ENCODE measurements at places on chromosomes 11 and 22.

- no peaks in the 10 kb centered on the region for H3K4me1 ChIP-seq
- no peak for DNase-seq
- H3K36me3 ChIP-seq: no peaks in the 10 kb centered on the region
- H3K4me3 ChIP-seq: no peak overlapping the region
- H3K27ac ChIP-seq: no peak overlapping the region
Observed at GRCh38 chr11:91295591-91295990, 929.0 kb upstream of the FAT3 start.

DNA sequence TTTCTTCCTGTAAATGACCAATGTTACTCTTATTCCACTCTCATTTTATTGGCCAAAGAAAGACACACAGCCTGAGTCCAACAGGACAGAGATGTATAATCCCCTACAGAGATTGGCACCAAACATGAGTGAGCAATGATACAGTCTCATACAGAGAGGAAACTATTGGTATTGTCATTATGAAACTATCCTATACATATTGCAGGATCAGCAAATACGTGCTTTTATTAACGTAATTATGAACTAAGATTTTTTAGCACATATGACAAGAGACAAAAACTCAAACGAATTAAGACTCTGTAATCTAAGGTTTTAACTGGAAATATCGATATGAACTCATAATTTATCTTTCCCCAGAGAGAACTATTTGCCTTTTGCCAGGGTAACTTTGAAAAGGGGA lies 99.3 kb upstream of the LDLRAD3 start:
- no peaks in the 10 kb centered on the region for H3K36me3 ChIP-seq
- no peak for DNase-seq
- no peak overlapping the region for H3K27ac ChIP-seq
- no peak overlapping the region for H3K4me3 ChIP-seq
- peaks cover 29% of the 10 kb centered on the region for H3K27me3 ChIP-seq

DNA sequence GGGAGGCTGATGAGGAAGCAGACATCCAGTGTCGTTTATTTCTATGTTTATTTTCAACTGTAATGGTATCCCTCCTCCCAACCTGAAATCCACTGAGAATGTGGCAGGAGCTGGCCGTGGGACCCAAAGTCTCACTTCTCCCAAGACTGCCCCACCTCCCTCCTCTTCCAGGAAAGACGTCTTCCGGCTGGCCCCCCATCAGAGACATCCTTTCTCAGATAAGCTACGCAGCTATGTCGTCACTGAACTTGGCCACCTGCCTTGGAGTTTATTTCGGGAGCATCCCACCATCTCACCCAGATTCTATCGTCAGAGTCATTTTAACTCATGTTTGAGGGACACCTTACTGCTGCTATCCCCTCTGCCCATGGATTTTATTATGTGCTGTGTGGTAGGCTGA lies 13.9 kb downstream of the TMEM184B start:
- peaks cover 39% of the 10 kb centered on the region for H3K4me1 ChIP-seq
- no peaks in the 10 kb centered on the region for H3K36me3 ChIP-seq
- peak overlapping the region; percentile 43 for H3K4me3 ChIP-seq
- H3K27ac ChIP-seq: no peak overlapping the region

DNA sequence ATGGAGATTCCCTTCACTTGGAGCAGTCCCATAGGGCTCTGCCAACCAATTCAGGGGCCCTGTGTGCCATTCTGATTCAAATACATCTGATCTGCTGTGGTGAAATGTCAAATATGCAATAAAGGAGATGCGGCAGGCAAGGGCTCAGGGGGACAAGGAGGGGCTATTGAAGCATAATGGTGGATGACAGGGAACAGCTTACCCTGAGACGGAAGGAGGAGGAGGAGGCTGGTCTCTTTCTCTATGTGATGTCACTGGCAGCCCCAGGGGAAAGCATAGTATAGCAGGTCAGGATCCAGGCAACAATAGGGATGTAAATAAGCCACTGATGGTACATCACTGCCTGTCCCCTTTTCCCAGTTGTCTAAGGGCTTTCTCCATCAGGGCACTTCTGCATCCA lies 350.9 kb upstream of the SYN3 start:
- no peaks in the 10 kb centered on the region for H3K36me3 ChIP-seq
- no peaks in the 10 kb centered on the region for H3K4me1 ChIP-seq

GRCh38 chr22:44577391-44578109 lies 79.5 kb upstream of the RTL6 start:
- no peaks in the 10 kb centered on the region for H3K4me1 ChIP-seq
- H3K27ac ChIP-seq: no peak overlapping the region
- no peaks in the 10 kb centered on the region for H3K36me3 ChIP-seq
- H3K27me3 ChIP-seq: peaks cover 19% of the 10 kb centered on the region

GRCh38 chr22:19800761-19801244 lies 40.2 kb downstream of the TBX1 start:
- no peaks in the 10 kb centered on the region for H3K4me1 ChIP-seq
- H3K27ac ChIP-seq: no peak overlapping the region
- H3K27me3 ChIP-seq: no peaks in the 10 kb centered on the region
- no peaks in the 10 kb centered on the region for H3K36me3 ChIP-seq
- H3K4me3 ChIP-seq: no peak overlapping the region

DNA sequence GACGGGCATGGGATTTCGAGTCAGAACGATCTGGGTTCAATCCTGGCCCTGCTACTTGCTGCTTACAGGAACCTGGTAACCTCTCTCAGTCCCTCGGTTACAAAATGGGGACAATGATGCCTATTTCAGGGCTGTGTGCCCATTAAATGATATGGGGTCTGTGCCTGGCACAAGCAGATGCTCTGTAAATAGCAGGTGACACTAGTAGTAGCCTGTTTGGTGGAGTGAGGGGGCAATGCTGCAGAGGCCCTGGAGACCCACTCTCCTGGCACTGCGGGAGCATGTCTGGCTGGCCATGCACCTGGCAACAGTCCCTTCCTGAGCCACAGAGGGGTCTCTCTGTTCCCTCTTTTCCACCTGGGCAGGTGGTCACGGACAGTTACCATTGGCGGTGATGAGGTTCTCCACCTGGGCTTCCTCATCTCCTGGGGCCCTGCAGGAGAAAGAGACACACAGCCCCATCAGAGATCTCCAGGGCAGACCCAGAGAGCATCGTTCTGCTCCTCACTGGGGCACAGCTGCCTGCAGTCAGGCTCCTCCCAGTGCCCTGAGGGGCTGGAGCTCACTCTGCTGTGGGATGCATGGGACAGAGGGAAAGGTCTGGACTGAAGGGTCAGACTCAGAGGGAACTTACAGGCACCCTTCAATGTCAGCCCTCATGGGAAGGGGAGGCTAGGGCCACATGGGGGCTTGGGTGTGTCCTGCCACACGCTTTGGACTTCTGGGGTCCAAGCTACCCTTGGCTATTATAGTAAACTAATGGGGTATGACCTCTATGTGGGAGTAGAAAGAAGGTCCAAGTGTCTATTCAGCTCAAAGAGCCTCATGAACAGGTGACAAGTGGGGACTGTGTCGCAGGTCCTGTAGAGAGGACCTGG lies 15.6 kb upstream of the FXYD2 start:
- H3K36me3 ChIP-seq: no peaks in the 10 kb centered on the region
- no peak for DNase-seq
- H3K27me3 ChIP-seq: no peaks in the 10 kb centered on the region
- H3K4me1 ChIP-seq: peaks cover 19% of the 10 kb centered on the region
- no peak overlapping the region for H3K27ac ChIP-seq

- peaks cover 38% of the 10 kb centered on the region for H3K27me3 ChIP-seq
- peaks cover 8% of the 10 kb centered on the region for H3K36me3 ChIP-seq
- no peak overlapping the region for H3K4me3 ChIP-seq
- DNase-seq: no peak
- H3K27ac ChIP-seq: no peak overlapping the region
- H3K4me1 ChIP-seq: peaks cover 16% of the 10 kb centered on the region
Observed at GRCh38 chr11:76622493-76623094, 48.0 kb downstream of the LRRC32 start.

GRCh38 chr11:10653946-10654810 lies 39.4 kb downstream of the IRAG1 start:
- H3K27me3 ChIP-seq: no peaks in the 10 kb centered on the region
- peaks cover 3% of the 10 kb centered on the region for H3K4me1 ChIP-seq
- no peak overlapping the region for H3K27ac ChIP-seq
- DNase-seq: peak; percentile 74

GRCh38 chr11:131217313-131218310 lies 152.8 kb upstream of the NTM start:
- H3K36me3 ChIP-seq: no peaks in the 10 kb centered on the region
- no peak overlapping the region for H3K27ac ChIP-seq
- DNase-seq: no peak
- H3K4me3 ChIP-seq: no peak overlapping the region
- H3K27me3 ChIP-seq: peaks cover 3% of the 10 kb centered on the region
- H3K4me1 ChIP-seq: no peaks in the 10 kb centered on the region

- H3K27ac ChIP-seq: no peak overlapping the region
- H3K4me3 ChIP-seq: no peak overlapping the region
- H3K27me3 ChIP-seq: peaks cover 20% of the 10 kb centered on the region
- H3K4me1 ChIP-seq: no peaks in the 10 kb centered on the region
- DNase-seq: no peak
Observed at GRCh38 chr11:122032317-122032716, 83.7 kb downstream of the BLID start.

DNA sequence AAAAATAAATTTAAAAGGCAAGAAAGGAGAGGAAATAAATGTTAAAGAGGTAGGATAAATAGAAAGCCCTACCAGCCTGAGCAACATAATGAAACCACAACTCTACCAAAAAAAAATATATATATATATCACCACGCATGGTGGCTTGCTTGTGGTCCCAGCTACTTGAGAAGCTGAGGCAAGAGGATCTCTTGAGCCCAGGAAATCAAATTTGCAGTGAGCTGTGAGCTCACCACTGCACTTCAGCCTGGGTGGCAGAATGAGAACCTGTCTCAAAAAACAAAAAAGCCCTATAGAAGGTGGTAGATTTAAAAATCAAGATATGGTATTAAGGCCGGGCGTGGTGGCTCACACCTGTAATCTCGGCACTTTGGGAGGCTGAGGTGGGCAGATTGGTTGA lies 10.5 kb downstream of the NUCB2 start:
- no peak for DNase-seq
- peak overlapping the region; percentile 35 for H3K4me3 ChIP-seq
- peak overlapping the region; percentile 24 for H3K27ac ChIP-seq

- H3K36me3 ChIP-seq: no peaks in the 10 kb centered on the region
- peak overlapping the region; percentile 23 for H3K27ac ChIP-seq
- H3K4me1 ChIP-seq: peaks cover 30% of the 10 kb centered on the region
Observed at GRCh38 chr11:2268729-2269600, 1.4 kb downstream of the ASCL2 start.

DNA sequence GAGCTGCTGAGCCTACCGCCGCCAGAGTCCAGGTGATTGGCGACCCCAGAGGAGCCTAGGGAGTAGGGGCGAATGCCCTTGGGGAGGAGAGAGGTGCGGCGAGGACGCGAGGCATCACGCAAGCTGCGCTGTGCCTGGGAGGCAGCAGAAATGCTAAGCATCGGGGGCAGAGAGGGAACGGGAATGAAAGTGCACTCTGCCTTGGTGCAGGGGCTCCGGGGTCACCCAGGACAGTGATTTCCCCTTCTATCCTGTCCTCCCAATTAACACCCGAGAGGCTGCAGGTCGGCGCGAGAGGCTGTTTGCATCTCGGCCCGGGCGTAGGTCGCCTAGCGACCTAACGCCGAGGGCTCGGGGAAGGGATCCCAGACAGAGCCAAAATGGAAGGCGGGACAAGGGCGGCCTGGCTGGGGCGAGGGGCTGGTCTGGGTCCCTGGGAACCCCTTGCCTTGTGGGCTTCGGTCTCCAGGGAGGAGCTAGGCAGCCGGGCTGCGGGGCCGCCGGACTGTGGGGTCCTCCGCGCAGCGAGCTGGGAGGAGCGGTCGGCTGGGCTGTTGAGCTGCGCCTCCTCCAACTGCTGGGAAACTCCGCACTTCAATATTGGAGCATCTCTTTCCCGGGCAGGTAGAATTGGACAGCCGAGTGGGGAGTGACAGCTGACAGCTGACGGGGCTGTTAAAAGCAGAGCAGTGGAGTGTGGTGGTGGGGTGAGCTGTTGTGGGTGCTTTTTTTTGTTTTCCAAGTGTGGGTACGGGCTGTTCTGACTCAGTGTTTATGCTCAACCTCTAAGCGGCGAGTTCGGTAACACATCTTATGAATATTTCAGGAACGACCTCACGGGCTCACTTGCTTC lies 657 bp downstream of the ELMOD1 start:
- peaks cover 60% of the 10 kb centered on the region for H3K27me3 ChIP-seq
- H3K36me3 ChIP-seq: no peaks in the 10 kb centered on the region
- H3K27ac ChIP-seq: no peak overlapping the region
- H3K4me1 ChIP-seq: peaks cover 9% of the 10 kb centered on the region
- DNase-seq: no peak
- peak overlapping the region; percentile 71 for H3K4me3 ChIP-seq

- no peak overlapping the region for H3K4me3 ChIP-seq
- DNase-seq: no peak
- peaks cover 59% of the 10 kb centered on the region for H3K27me3 ChIP-seq
- H3K4me1 ChIP-seq: peaks cover 14% of the 10 kb centered on the region
- H3K36me3 ChIP-seq: no peaks in the 10 kb centered on the region
- H3K27ac ChIP-seq: no peak overlapping the region
Observed at GRCh38 chr11:119361056-119361787, 14.7 kb upstream of the MFRP start.

DNA sequence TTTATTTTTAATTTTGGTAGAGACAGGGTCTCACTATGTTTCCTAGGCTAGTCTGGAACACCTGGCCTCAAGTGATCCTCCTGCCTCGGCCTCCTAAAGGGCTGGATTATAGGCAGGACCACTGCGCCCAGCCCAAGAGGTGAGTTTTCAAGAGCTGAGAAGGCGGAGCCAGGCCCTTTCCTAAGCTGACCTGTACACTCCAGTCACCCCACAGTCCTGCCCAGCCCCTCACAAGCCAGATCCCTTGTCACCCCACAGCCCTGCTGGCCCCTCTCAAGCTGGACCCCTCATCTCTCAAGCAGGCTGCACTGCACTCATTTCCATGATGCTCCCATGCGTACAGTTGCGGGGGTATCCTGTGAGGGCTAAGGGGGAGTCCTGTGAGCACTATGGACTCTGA lies 2.9 kb downstream of the DENND6B start:
- H3K4me3 ChIP-seq: no peak overlapping the region
- no peak overlapping the region for H3K27ac ChIP-seq
- H3K4me1 ChIP-seq: peaks cover 7% of the 10 kb centered on the region
- DNase-seq: no peak
- no peaks in the 10 kb centered on the region for H3K27me3 ChIP-seq

DNA sequence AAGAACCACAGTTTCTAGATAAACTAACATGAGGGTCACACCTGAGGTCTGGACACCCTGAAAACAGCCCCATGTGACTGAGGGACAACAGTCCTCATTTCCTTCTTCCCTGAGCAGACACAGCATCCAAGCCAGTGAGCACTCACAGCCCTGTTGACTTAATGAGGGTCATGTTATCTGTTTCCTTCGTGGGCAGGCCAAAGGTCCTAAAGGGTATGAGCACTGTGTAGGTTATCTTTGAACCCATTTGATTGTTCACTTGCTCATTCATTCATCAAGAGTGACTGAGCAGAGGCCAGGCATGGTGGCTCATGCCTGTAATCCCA lies 170.7 kb upstream of the B3GAT1 start:
- DNase-seq: no peak
- peak overlapping the region; percentile 74 for H3K4me3 ChIP-seq
- H3K36me3 ChIP-seq: no peaks in the 10 kb centered on the region
- peak overlapping the region; percentile 21 for H3K27ac ChIP-seq
- H3K4me1 ChIP-seq: peaks cover 44% of the 10 kb centered on the region

GRCh38 chr22:47304191-47304831 lies 541.9 kb downstream of the TBC1D22A start:
- H3K27me3 ChIP-seq: no peaks in the 10 kb centered on the region
- no peak for DNase-seq
- peaks cover 6% of the 10 kb centered on the region for H3K4me1 ChIP-seq
- no peak overlapping the region for H3K27ac ChIP-seq
- no peak overlapping the region for H3K4me3 ChIP-seq

GRCh38 chr11:57312511-57313021 lies 12.2 kb downstream of the TNKS1BP1 start:
- no peak overlapping the region for H3K4me3 ChIP-seq
- no peak for DNase-seq
- no peak overlapping the region for H3K27ac ChIP-seq
- H3K27me3 ChIP-seq: no peaks in the 10 kb centered on the region
- H3K4me1 ChIP-seq: peaks cover 7% of the 10 kb centered on the region

Data from natural killer cell treated with Interleukin-12 subunit alpha and Interleukin-12 subunit beta and Interleukin-15 and Interleukin-18, amount 100 ng/mL, for 72 hours (primary cell).